Liver (tissue), 10 donors: ENCODE measurements at places on chromosomes 6 and 20. TPM values are rescaled to one million over a fixed set of nuclear protein-coding genes. Genes with fewer than 3 reads are reported as not detected.
A peak's percentile ranks its signal among the peaks of the same experiment; 100 is the strongest.

- DNase-seq: no peak
- H3K4me1 ChIP-seq: peaks cover 4% of the 10 kb centered on the region
- H3K27ac ChIP-seq: no peak overlapping the region
- H3K4me3 ChIP-seq: no peak overlapping the region
Observed at GRCh38 chr6:147586044-147586443, 77.6 kb downstream of the SAMD5 start.

DNA sequence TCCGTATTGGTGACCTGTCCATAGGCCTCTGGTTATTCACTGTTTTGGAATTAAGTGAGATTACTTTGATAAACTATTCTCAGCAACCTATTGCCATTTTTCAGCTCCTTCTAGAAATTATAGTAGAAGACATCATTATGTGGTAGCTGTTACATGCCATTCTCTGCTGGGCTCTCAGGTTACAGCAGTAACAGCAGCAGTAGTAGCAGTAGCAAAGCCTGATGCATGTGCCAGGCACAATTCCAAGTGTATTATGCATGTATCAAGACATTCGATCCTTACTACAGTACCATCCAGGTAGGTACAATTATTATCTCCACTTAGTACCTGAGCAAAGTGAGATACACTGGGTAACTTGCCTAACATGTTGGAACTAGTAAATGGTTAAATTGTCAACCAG is 74.3 kb downstream of the RPS12 start:
- no peak for DNase-seq
- H3K27me3 ChIP-seq: no peaks in the 10 kb centered on the region
- H3K27ac ChIP-seq: no peak overlapping the region
- H3K36me3 ChIP-seq: no peaks in the 10 kb centered on the region
- no peak overlapping the region for H3K4me3 ChIP-seq

GRCh38 chr6:117666881-117667280 is 8.4 kb upstream of the NUS1 start:
- H3K4me3 ChIP-seq: no peak overlapping the region
- DNase-seq: no peak
- no peak overlapping the region for H3K27ac ChIP-seq

GRCh38 chr20:10745790-10746189 is 72.0 kb upstream of the JAG1 start:
- no peaks in the 10 kb centered on the region for H3K4me1 ChIP-seq
- H3K4me3 ChIP-seq: no peak overlapping the region
- no peaks in the 10 kb centered on the region for H3K27me3 ChIP-seq
- DNase-seq: no peak
- no peaks in the 10 kb centered on the region for H3K36me3 ChIP-seq

GRCh38 chr6:7406743-7407142 is 17.1 kb downstream of the RIOK1 start:
- no peak overlapping the region for H3K27ac ChIP-seq
- H3K4me3 ChIP-seq: no peak overlapping the region
- no peak for DNase-seq
- H3K27me3 ChIP-seq: no peaks in the 10 kb centered on the region

The HLA-DOA gene
- polyA plus RNA-seq: 0.69 TPM

DNA sequence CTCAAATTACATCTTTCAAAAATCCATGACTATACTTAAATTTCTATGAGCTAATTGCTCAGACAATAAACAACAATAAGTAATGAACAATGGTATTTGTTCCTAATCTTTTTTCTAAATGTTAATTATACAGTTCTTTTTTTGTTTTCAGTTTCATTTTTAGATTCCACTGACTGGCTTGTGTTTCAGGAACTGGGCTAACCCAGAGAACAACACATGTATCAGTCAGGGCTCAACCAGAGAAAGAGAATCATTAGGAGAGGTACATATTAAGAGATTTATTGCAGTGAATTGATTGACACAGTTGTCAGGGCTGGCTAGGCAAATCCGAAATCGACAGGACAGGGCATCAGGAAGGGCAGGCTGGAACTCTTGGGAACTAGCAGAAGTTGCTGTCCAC is 182.8 kb downstream of the GRM1 start:
- no peaks in the 10 kb centered on the region for H3K36me3 ChIP-seq
- H3K27me3 ChIP-seq: no peaks in the 10 kb centered on the region
- no peak for DNase-seq
- no peak overlapping the region for H3K27ac ChIP-seq
- no peak overlapping the region for H3K4me3 ChIP-seq
- no peaks in the 10 kb centered on the region for H3K4me1 ChIP-seq

DNA sequence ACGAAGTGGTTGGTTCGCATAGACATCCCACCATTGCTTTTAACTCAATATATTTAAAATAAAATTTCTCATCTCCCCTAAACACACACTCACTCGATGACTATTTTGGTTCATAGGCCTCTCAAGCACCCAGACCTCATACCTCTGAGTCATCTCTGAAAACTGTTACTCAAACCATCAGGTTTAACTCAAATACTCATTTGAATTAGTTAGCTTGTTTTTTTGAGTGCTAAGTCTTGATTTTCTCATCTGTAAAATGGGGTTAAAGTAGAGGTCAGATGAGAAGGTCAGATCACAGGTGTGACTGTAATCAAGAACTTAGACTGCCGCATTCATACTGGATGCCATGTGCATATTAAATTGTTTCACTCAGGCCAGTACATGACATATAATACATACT is 243.9 kb upstream of the TENT5A start:
- no peaks in the 10 kb centered on the region for H3K36me3 ChIP-seq
- H3K4me1 ChIP-seq: no peaks in the 10 kb centered on the region
- DNase-seq: no peak
- H3K27me3 ChIP-seq: no peaks in the 10 kb centered on the region

DNA sequence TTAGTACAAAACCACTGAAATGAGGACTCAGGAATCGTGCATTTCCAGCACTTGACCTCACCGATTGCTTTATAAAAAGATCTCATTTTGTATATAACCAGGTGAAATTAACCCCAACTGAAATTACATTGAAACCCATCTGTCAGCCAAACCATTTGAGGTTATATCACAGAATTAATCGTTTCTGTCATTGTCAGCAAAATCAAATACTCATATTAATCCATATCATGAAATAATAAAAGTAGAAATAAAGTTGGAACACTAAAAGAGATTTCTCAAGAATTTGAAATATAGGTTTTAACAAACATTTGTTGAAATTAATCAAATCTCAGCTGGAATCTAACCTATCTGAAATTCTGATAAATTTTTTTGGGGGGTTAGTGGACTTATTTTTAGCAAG is 23.7 kb downstream of the KHDRBS2 start:
- DNase-seq: no peak
- H3K27me3 ChIP-seq: no peaks in the 10 kb centered on the region
- no peak overlapping the region for H3K27ac ChIP-seq

The CENPQ gene
- 1.8 TPM for polyA plus RNA-seq

DNA sequence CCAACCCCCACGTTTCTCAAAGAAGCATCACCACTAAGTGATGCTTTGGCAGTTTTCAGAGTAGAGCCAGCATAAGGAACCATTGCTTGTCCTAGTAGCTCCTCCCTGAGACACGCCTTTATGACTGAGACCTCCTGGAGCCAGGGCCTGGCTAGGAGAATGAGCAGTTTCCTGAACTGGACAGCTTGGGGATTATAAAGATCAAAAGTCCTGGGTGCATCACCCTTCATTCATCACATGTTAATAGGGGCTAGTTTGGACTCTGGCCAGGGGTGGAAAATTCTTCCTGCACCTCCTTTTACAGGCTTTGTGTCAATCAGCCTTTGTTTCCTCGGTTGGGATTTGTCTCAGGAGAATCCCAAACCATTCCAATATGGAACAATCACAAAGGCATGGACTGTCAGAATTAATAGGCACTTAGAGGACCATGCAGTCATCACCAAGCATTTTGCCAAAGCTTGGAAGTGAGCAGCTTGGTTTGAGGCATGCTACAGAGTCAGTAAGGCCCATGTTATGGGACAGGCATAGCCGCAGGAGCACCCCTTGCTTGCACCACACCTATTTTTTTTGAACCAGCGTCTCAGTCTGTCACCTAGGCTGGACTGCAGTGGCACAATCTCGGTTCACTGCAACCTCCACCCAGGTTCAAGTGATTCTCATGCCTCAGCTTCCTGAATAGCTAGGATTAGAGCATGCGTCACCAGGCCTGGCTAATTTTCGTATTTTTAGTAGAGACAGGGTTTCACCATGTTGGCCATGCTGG is 64.9 kb upstream of the TGM3 start:
- no peaks in the 10 kb centered on the region for H3K27me3 ChIP-seq
- H3K36me3 ChIP-seq: no peaks in the 10 kb centered on the region
- no peak overlapping the region for H3K4me3 ChIP-seq
- H3K4me1 ChIP-seq: no peaks in the 10 kb centered on the region
- H3K27ac ChIP-seq: no peak overlapping the region
- no peak for DNase-seq

DNA sequence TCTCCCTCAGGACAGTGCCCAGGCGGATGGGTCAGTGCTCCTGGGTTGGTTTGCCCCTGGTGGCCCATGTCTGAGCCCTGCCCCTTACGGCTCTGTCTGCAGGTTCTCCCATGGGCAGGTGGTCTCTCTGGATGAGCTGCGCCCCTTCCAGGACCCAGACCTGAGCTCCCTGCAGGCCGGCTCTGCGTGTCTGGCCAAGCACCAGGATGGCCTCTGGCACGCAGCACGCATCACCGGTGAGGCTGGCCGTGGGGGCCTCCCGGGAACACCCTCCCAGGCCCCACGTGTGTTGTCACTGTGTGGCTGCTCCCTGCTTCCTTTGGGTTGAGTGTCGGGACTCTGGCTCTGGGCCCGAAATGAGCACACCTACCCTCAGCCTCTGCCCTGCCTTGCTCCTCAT is 3.3 kb upstream of the LIME1 start:
- DNase-seq: peak; percentile 35
- H3K4me3 ChIP-seq: no peak overlapping the region
- no peaks in the 10 kb centered on the region for H3K36me3 ChIP-seq
- H3K27me3 ChIP-seq: no peaks in the 10 kb centered on the region

The COL11A2 gene
- polyA plus RNA-seq: 0.36 TPM

GRCh38 chr6:117399924-117400323 is 25.8 kb downstream of the ROS1 start:
- no peaks in the 10 kb centered on the region for H3K27me3 ChIP-seq
- no peak overlapping the region for H3K27ac ChIP-seq
- H3K4me1 ChIP-seq: peaks cover 8% of the 10 kb centered on the region
- H3K36me3 ChIP-seq: no peaks in the 10 kb centered on the region
- H3K4me3 ChIP-seq: no peak overlapping the region

DNA sequence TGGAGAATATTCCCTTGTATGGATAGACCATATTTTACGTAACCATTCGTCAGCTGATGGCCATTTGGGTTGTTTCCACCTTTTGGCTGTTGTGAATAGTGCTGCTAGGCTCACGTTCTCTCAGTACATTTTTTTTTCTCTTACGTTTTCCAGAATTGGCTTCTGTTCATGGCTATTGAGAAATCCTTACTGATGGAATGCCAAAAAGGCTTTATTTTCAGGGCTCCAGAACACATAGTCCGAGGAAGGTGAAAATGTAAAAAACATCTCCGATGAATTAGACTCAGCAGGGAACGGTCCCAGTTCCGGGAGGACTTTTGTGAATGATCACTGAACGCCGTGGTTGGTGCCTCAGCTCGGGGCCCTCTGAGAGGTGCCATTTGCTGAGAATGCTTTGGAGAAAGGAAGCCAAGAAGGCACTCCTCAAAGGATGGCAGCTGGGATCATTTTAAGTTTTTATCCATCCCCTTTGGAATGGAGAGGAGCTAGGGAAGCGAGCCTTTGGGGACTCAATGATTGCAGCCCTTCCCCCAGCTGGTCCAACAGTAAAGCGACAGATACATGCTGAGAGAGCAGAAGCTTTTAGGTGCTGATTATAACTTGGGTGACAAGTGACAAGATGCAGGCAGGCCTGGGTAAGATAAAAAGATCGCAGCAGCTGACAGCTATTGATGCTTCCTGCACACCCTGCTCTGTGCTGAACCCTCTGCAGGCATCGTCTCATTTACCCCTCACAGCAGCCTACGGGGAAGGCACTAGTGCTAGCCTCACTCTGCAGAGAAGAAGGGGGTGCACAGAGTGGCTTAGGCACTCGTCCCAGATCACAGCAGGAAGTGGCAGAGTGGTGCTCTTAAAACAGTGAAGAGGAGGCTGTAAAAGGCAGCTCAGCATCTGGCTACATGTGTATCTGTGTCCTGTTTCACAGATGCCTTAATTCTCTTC is 133.4 kb upstream of the KCNG1 start:
- peak; percentile 12 for DNase-seq
- H3K27me3 ChIP-seq: no peaks in the 10 kb centered on the region

DNA sequence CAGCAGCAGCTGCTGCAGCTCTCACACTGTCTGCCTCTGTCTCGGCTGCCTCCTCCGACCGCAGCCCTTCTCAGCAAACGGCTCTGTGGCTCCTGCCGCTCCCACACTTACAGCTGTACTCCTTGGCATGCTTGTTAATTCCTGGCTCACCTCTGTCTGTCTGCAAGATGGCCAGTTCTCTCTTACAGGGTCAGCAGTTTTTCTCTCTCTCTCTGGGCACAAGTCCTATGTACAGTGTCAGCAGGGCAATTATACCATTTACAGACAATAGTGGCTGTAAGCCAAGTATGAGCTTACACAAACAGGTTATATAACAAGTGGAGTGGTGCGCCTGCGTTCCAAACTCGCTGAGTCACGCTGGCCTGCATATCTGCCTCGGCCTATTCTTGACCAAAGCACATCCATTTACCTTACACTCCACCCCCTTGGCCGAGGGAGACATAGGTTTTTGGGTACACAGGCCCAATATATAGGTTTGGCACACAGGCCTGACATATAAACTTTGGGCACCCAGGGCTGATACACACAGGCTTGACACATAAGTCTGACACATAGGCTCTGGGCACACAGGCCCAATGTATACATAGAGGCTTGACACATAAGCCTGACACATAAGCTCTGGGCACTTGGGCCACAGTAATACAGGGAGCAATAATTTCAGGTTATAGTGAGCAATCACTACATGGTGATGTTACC is 4.4 kb downstream of the ZKSCAN3 start:
- no peak for DNase-seq
- peaks cover 21% of the 10 kb centered on the region for H3K4me1 ChIP-seq
- no peaks in the 10 kb centered on the region for H3K36me3 ChIP-seq
- peak overlapping the region; percentile 8 for H3K27ac ChIP-seq
- no peak overlapping the region for H3K4me3 ChIP-seq

DNA sequence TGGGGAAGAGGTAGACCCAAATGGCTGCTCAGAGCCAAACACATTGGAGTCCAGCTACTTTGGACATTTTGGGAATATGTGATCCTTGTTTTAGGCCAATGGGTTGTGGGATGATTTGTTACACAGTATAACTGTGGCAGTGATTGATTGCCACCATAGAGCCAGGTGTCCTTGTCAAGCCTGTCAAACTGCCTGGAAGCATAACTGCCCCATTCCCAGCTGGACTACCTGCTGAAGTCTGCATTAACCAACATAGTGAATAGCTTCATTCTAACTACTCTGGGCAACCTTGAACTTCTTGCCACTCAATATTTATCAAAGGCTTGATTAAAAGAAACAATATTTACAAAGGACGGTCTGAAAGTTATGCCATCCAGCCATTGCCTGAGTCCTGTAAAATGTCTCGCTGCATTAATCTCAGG is 164.7 kb downstream of the LINC00237 start:
- no peak overlapping the region for H3K4me3 ChIP-seq
- H3K36me3 ChIP-seq: no peaks in the 10 kb centered on the region
- H3K27ac ChIP-seq: no peak overlapping the region

- no peak overlapping the region for H3K27ac ChIP-seq
- no peaks in the 10 kb centered on the region for H3K36me3 ChIP-seq
- H3K27me3 ChIP-seq: no peaks in the 10 kb centered on the region
- H3K4me3 ChIP-seq: no peak overlapping the region
- no peak for DNase-seq
Observed at GRCh38 chr20:16236589-16237241, 336.5 kb downstream of the KIF16B start.

The SLC17A9 gene
- 56.0 TPM for polyA plus RNA-seq

GRCh38 chr20:25247956-25248785 is at the start of gene PYGB:
Gene PYGB, plus strand, starts transcription at chr20:25248085. Its CDS starts 94 bp downstream, at chr20:25248179.
- peak within 1 kb of the TSS; percentile 87 for H3K4me3 ChIP-seq
- no peaks in the 10 kb centered on the region for H3K36me3 ChIP-seq
- no peaks in the 10 kb centered on the region for H3K27me3 ChIP-seq
- peak within 1 kb of the TSS; percentile 88 for H3K27ac ChIP-seq

The SLC24A3 gene
- 0.28 TPM for polyA plus RNA-seq
